ENCODE measurements at places on chromosomes 3 and 15.
A peak's percentile ranks its signal among the peaks of the same experiment; 100 is the strongest.

- DNase-seq = no peak
Measured at GRCh38 chr15:39743611-39744010, 39.0 kb downstream of the FSIP1 start.

DNA sequence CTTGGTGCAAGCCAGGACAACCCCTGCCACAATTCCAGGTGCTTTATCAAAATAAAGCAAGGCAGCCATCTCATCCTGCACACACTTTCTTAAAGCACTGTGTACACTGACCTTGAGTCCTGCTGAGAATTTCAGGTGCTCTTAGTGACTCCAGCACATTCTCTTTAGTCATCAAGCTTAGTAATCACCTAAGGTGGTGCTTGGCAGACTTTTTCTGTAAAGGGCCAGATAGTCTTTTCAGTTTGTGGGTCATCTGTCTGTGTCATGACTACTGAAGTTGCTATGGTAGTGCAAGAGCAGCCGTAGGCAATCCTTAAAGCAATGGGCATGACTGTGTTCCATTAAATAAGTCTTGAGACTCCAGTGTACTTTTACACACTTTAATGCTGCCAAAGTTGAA, 36.4 kb downstream of the RIOX2 start:
- DNase-seq = no peak

GRCh38 chr3:177190756-177191681, 6.3 kb downstream of the TBL1XR1 start:
- peak; percentile 47 for DNase-seq

GRCh38 chr3:162112719-162113118, 616.1 kb downstream of the OTOL1 start:
- DNase-seq = no peak

GRCh38 chr3:101414121-101414520, 93.7 kb upstream of the IMPG2 start:
- no peak for DNase-seq

DNA sequence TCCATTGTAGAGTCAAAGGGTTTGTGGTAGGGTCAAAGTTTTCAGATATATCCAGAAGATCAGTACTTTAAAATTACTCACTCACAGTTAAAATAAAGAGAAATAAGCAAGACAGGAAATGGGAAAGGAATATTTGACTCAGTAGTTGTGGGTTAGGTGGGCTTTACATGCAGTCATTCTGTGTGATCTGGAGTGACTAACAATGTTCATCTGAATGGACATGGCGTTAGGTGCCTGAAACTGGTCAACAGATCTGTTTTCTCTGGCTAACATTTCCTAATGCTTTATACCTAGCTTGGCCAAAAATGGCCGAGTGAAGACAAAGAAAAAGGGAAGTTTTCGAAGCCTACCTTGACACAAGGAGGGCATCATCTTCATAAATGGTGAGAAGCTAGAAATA, 133.4 kb upstream of the SATB1 start:
- DNase-seq = no peak

All from astrocyte of the spinal cord (primary cell).